CD4-positive, alpha-beta T cell treated with Interleukin-6 at 100 ng/mL for 8 hours (primary cell): ENCODE measurements at places on chromosomes 7 and 10.

GRCh38 chr10:123479640-123480039 lies 186.5 kb upstream of the GPR26 start:
- DNase-seq = no peak

- no peak for DNase-seq
Observed at GRCh38 chr10:97042081-97042480, 143.7 kb downstream of the SLIT1 start.

GRCh38 chr10:98431016-98431415 lies 15.7 kb downstream of the HPS1 start:
- DNase-seq = no peak

DNA sequence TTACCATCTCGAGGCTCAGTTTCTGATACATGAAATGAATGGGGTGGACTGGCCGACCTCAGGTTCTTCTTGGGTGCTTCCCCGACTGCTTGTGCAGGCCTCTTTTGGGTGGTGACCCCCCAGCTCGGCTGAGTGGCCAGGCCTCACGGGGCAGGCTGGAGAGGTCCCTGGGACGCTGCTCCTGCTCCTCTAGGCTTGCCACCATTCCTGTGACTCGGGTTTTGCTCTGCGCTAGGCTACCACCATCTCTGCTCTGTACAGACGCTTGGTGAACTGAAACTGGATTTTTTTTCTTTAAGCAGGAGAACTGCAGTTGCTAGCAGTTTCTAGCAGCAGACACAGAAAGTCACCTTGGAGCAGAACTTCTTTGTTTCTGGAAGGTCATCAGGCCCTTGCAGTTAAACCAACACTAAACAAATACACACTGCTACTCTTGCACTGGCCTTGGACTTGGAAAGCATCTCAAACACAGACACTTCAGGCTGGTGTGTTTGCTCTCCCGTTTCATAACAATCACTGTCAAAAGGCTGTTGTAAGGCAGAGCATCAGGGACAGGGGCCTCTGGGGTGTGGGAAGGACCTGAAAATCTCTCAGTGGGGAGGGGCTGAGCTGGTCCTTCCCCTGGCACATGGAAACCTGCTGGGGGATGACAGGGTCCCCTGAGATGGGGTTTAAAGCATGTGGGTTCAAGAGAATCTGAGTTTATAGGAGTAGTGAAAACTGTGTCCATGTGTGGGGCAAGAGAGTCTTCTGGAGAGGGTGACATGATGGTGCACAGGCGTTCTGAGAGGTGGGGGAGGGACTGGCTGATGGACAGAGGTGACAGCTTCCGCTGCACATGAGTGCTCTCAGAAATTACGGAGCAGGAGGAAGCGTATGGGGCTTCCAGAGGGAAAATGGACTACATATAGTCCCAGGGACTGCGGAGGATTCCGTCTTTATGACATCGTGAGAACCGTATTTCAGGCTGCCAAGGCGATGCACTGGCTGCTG lies 35.0 kb upstream of the GIMAP8 start:
- no peak for DNase-seq

GRCh38 chr7:36910859-36911258 lies 186.6 kb upstream of the AOAH start:
- no peak for DNase-seq

DNA sequence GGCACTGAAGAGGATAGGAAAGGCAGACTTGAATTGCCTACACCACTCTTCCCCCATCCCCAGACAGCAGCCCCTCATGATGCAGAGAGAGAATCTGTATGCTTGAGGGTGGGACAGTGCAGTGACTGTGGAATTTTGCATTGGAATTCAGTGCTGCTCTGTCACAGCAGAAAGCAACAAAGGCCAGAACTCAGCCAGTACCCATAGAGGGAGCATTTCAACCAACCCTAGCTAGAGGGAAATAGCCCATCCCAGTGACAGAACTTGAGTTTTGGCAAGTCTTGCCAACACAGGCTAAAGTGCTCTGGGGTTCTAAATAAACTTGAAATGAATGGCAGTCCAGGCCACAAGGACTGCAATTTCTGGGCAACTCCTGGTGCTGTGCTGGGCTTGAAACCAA lies 80.4 kb downstream of the TES start:
- DNase-seq = no peak

DNA sequence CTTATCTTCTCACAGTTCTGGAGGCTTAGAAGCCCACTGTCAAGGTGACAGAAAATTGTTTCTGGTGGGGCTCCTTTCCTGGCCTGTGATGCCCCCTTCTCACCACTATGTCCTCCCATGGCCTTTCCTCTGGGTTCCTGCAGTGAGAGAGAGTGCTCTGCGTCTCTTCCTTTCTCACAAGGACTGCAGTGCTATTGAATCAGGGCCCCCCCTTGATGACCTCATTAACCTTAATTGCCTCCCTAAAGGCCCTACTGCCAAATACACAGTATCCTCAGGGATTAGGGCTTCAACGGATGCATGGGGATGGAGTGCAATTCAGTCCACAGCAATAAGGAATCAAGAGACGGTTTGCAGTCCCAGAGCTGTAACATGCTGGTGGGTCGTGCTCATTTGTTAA lies 82.0 kb upstream of the GRB10 start:
- DNase-seq = no peak

GRCh38 chr10:121152033-121152432 lies 300.9 kb downstream of the WDR11 start:
- no peak for DNase-seq

GRCh38 chr10:70504521-70505358 lies 26.2 kb downstream of the PALD1 start:
- DNase-seq = no peak

GRCh38 chr7:33959676-33960075 lies 54.3 kb downstream of the BMPER start:
- no peak for DNase-seq

- DNase-seq = peak; percentile 20
Observed at GRCh38 chr10:93357680-93358079, 124.5 kb downstream of the MYOF start.

DNA sequence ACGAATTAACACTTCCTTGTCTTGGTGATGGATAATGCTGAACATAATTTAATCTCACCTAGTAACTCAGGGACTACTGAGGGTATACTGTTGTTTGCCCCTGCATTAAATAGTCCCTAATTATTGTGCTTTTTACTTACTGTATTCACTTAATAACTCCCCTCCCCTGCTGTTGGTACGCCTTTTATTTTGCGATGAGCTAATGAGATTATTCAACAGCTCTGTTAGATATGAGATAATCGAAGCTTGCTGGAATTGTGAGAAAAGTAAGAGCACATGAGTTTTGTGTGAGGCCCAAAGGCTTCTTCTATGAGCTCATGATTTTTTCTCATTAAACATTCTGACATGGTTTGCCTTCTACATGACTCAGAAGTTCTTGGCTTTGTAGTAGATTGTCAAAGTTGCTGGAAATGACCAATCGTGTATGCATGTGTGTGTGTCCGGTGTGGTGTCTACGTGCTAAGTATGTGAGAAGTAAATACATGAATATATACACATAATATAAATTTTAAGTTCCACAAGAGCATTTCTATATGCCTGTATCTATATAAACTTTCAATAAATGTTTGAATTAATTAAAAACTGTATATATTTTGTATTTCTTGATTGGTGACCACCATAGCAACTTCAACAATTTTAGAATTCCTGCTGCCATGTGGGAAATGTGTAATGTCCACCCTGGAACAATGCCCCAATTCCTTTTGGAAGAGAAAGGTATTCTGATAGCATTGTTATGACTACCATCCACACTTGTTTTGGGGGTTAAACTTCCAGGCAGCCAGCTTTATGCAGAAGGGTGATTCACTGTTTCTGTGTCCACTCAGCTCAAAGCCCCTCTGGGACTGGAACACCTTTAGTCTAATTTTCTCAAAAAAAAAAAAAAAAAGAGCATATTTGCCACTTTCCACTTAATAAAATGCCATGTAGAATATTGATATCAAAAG lies 106.2 kb downstream of the SAMD9 start:
- no peak for DNase-seq

- no peak for DNase-seq
Observed at GRCh38 chr7:112985377-112985987, 101.1 kb downstream of the GPR85 start.

- DNase-seq = peak; percentile 49
Observed at GRCh38 chr10:110501142-110501937, 3.6 kb downstream of the DUSP5 start.

DNA sequence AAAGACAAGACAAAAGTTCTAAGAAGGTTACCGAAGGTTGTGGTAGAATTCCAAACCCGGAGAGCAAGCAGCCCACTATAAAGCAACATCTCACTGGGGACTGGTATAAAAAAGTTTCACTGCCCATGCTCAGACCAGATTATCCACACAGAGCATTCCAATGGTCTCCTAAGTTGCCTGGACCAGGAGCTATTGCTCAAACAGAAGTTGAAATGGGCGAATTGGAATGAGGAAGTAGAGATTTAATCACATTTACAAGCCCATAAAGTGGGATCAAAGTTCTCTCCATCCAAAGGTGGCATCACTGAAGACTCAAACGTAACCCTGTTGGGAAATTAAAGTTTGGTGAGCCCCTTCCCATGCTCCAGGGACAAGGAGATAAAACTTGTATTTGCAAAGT lies 19.8 kb downstream of the OR2F1 start:
- DNase-seq = no peak

DNA sequence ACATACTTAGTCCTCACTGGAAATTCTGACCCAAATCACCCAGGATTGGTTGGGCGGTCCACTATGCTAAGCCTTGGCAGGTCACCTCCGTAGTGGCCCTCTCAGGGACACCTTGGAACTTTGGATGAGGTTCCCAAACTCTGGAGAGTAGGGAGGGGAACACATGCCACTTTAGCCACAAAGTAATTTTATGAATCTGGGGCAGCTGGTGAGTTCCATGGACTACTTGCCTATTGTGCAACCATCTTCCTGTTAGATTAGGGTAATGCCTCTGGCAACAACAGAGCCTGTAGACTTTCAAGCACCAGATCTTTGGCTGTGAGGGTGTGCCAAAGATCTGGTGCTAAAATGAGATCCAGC lies 77.7 kb downstream of the ITGB8 start:
- DNase-seq = no peak

- DNase-seq = no peak
Observed at GRCh38 chr7:50791363-50791937, 8.8 kb upstream of the GRB10 start.

- no peak for DNase-seq
Observed at GRCh38 chr10:48238826-48239520, 35.5 kb downstream of the FRMPD2 start.

DNA sequence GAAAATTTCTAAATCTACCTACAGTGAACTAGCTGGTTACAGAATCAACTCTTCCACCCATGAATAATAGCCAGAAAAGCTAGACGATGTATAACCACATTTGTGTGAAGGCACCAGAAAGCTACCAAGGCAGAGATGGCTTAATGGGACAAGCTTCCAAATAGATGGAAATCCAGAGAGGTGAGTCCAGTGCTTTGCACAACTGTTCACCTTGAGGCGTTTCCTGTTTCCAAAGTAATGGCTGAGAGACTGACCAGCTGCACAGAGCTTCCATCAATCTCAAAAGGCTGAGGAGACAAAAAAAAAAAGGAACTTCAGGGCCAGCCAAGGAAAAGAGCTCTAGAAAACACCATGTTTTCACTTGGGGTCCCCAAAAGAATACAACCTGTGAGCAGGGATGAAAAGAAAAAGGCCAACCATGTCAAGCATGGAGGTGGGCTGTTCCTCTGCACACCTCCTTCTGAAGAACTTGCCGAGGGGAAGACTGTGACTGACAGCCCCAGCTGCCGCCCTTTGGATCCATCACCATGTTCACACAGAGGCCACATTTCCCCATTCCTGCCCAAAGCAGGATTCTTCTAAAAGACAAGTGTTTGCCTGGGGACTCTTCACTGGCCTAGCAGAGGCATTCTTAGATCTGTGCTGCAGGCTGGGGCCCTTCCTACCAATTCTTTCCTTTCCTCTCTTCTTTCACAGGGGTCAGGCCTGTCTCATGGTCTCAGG lies 72.9 kb downstream of the ARHGAP21 start:
- DNase-seq = no peak

GRCh38 chr10:23047201-23048050 lies 48.0 kb upstream of the MSRB2 start:
- no peak for DNase-seq

GRCh38 chr7:74344786-74345185 lies 55.6 kb downstream of the CLIP2 start:
- DNase-seq = no peak

- DNase-seq = no peak
Observed at GRCh38 chr10:62772186-62772974, 32.1 kb upstream of the ADO start.

DNA sequence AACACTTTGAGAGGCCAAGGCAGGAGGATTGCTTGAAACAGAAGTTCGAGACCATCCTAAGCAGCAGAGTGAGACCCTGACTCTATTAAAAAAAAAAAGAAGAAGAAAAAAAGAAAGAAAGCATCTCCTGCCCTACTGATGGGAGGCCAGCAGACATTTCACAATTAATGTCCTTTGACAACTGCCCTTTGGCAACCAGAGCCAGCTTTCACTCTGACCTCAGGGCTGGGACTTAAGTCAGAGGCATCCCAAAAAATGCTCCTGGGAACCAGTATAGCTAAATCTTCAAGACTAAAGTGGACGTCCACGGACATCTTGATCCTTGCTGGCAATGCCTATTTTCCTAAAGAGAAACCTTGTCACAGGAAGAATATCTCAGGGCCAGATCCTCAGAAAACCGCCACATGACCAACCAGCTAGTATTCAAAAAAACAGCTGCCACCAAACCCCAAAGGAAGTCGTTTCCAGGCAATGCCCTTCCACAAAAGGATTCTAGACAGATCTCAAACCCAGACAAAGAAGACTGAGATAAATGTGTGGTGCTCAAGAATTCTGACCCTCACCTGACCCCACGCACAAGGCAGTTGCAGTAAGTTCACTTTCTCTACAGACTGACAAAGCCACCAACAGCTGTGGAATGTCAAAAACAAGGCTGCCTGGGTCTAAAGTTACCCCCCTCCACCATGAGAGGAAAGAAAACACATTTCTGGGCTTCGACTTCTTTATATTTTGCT lies 18.4 kb downstream of the GFRA1 start:
- no peak for DNase-seq

DNA sequence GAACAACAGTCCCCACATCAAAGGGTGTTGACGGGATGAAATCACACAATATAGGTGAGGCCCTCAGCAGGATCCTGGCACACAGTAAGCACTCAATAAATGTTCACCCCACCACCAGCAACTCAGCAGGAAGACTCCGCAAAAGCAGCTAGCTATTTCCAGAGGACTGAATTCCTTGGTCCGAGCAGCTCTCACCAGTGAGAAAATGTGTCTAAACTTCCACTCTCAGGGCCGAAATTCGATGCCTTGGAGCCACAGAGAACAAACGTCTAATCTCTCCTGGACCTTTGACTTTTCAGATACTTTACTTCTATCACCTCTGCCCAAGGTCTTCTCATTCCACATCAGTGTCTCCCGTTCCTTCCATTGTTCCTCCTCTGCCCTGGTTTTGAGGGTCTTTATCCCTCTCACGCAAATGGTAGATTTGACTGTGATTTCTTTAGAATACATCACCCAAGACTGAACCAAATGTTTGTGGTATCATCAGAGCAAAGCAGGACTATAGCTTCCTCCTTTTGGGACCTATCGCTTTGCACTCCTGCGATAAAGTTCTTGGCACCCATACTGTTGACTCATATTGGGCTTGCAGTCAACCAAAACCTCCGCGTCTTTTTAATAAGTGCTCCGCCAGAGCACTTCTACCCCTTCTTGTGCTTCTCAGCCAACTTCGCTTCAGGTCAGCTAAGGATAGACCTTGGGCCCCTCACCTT lies 903 bp upstream of the NT5C2 start:
- no peak for DNase-seq

- DNase-seq = no peak
Observed at GRCh38 chr7:151406051-151406875, 3.6 kb downstream of the WDR86 start.

GRCh38 chr7:47089068-47089417 lies 492.9 kb downstream of the TNS3 start:
- DNase-seq = no peak
